Left lung (tissue), 14 donors: ENCODE measurements at places on chromosomes 11 and 22.

DNA sequence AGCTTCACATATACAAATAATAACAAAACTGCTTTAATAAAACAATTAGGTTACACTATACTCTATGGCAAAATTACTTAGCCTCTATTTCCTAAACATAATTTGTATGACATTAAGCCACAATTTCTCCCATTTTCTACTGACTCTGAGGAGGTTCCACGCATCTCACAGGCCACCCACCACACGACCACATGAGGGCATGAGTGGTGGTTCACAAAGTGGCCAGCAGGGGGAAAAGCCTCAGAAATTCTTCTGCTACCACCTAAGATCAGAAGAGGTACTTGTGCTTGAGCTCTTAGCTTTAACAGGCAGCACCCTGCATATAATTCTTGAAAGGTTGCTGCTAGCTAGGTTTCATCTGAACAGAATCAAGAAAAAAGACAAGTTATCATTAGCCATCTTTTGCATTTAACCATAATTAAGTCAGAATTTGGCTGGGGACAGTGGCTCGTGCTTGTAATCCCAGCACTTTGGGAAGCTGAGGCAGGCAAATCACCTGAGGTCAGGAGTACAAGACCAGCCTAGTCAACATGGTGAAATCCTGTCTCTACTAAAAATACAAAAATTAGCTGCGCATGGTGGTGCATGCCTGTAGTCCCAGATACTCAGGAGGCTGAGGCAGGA, 7.7 kb downstream of the LPXN start:
- H3K36me3 ChIP-seq: peaks cover 44% of the 10 kb centered on the region
- H3K27me3 ChIP-seq: no peaks in the 10 kb centered on the region
- no peak overlapping the region for H3K27ac ChIP-seq

DNA sequence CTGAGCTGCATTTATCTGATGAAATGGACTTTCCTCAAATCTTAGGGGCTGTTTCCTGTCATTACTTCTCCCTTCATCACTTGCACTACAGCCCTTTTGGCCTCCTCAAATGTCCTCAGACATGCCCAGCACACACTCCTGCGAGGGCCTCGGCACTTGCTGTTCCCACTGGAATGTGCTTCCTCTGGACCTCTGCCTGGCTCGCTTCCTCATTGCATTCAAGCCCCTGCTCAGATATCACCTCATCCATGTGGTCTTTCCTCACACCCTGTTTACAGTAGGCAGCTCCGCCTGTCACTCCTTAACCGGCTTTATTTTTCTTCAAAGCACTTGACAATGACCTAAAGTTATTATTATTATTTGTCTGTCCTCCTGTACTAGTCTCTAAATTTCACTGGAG, 9.0 kb downstream of the NAT10 start:
- DNase-seq: no peak
- H3K36me3 ChIP-seq: peaks cover 100% of the 10 kb centered on the region
- H3K4me3 ChIP-seq: no peak overlapping the region

DNA sequence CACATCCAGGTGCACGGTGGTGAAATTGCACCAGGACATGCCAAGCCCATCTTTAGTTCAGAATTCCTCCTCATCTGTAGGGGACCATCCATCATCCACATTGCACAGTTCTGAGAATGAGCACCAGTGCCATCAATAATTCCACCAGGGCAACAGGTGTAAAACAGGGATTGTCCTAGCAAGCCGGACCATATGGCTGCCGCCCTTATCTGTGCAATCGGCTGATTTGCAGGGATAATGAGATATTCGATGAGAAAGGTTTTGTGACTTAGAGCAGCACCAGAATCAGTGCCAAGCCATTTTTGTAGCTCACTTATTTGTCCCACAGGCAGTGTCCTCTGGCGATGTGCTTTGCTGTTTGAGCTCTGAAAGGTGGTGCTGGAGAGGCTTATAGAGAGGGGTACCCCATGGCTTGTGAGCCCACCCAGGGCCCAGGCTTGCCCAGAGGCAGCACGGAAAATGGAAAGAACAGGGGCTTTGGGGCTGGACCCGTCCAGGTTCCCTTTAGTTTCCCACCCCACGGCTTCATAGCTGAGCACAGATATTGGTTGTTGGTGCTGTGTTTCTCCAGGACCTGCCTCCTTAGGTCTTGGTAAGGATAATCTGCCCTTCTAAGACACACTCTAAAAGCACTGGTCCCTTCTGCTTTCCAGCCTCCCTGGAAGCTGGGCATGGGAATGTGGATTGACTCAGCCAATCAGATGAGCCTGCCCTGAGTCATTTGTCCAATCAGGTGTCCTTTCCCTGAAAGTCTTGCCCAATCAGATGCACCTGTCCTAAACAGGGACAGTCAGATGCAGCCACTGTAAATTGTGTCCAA, 84.0 kb upstream of the SHANK2 start:
- H3K36me3 ChIP-seq: no peaks in the 10 kb centered on the region
- no peaks in the 10 kb centered on the region for H3K4me1 ChIP-seq
- no peak overlapping the region for H3K4me3 ChIP-seq
- no peak overlapping the region for H3K27ac ChIP-seq
- no peak for DNase-seq

DNA sequence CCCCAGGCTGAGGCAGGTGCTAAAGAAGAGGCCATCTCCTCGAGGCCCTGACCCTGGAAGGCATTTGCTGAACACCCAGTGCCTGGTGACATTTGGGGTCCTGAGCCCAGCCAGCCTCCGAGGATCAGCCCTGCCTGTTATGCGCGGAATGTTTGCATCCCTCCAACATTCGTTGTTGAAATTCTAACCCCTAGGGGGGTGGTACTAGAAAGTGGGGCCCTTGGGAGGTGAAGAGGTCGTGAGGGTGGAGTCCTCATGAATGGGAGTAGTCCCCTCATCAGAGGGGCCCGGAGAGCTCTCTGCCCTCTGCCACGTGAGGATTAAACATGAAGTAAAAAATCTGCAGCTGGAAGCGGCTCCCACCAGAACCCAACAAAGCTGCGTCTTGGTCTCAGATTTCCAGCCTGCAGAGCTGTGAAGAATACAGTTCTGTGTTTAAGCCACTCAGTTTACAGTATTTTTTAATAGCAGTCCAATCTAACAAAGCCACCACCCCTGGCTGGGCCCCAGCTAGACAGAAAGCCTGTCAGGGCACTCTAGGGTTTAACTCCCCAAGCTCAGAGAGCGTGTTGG, 35.3 kb upstream of the SEPTIN5 start:
- DNase-seq: no peak
- no peak overlapping the region for H3K27ac ChIP-seq
- no peaks in the 10 kb centered on the region for H3K36me3 ChIP-seq

GRCh38 chr11:85745626-85746025, 59.6 kb upstream of the CCDC89 start:
- H3K4me1 ChIP-seq: peaks cover 5% of the 10 kb centered on the region
- H3K36me3 ChIP-seq: no peaks in the 10 kb centered on the region
- DNase-seq: no peak
- no peaks in the 10 kb centered on the region for H3K27me3 ChIP-seq

DNA sequence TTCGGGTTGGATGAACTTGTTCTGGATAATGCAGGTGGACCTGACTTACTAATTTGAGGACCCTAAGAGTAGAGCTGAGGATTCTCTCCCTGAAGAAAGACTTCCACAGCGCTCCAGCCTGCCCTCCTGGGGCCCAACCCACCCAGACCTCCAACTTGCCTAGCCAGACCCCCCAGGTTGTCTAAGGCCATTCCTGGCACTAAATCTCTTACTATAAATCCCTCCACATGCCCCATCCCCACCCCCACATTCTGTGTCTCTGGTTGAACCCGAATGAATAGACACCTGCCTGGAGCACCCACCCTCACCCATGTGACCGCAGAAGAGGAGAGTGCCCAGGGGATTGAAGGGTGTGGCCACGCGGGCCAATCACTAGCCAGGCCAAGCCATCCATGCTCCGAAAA, 1480.0 kb downstream of the TBC1D22A start:
- H3K4me3 ChIP-seq: no peak overlapping the region
- no peaks in the 10 kb centered on the region for H3K4me1 ChIP-seq
- no peaks in the 10 kb centered on the region for H3K36me3 ChIP-seq
- DNase-seq: no peak
- H3K27ac ChIP-seq: no peak overlapping the region

DNA sequence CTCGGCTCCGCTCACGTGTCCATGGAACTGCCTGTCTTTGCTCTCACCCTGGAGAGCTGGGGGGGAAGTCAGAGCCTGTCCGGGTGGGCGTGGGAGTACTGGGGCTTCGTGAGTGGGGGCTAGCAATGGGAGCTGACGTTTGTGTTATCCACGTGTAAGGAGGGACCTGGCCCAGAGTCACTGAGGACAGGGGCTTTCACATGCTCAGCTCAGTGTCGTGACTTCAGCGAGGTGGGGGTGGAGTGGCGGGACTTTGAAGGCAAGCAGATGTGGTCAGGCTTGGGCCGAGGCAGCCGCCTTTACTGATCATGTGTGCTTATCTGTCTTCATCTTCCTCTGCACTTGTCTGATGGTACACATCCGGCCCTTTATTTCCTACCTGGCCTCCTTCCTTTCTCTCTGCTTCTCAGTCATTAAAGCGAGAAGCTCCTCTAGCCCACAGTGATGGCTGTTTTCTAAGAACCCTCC, 113.1 kb upstream of the NNMT start:
- no peak for DNase-seq
- no peak overlapping the region for H3K27ac ChIP-seq
- no peak overlapping the region for H3K4me3 ChIP-seq
- peaks cover 76% of the 10 kb centered on the region for H3K4me1 ChIP-seq
- no peaks in the 10 kb centered on the region for H3K36me3 ChIP-seq
